ENCODE measurements at places on chromosomes 3 and 15.

GRCh38 chr3:126287536-126288241, 69.5 kb downstream of the KLF15 start:
- DNase-seq: peak; percentile 75

DNA sequence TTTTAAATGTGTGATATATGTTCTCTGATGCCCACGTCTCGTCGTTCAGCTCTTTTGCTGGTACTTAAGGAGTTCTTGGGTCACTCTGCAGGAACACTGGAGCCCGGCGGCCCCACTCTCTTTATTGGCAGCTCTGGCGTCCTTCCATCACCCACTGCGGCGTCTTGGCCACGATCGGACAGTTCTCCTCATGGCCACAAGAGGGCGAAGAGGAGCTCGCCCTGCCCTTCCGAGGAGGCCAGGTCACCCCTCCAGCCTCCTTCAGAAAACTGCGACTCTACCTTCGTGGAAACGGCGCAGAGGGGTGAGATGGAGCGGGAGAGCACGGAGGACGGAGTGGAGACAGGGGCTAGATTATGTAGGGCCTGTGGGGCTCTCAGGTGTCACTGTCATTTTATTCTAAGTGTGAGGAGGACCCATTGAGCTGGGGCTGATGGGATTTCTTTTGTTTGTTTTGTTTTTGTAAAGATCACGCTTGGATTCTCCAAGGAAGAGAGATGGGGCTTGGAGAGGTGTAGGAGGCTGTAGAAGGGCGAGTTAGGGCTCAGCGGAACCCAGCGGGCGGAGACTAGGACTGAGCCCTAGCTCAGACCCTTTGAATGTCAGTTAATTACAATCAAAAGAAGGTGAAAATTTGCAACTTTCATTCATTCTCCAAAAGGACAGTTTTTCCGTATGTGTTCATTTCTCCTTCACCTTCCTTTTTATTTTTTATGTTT, 28.0 kb upstream of the GABRA5 start:
- no peak for DNase-seq

GRCh38 chr15:41417418-41418195, 712 bp downstream of the RTF1 start:
- DNase-seq: no peak

DNA sequence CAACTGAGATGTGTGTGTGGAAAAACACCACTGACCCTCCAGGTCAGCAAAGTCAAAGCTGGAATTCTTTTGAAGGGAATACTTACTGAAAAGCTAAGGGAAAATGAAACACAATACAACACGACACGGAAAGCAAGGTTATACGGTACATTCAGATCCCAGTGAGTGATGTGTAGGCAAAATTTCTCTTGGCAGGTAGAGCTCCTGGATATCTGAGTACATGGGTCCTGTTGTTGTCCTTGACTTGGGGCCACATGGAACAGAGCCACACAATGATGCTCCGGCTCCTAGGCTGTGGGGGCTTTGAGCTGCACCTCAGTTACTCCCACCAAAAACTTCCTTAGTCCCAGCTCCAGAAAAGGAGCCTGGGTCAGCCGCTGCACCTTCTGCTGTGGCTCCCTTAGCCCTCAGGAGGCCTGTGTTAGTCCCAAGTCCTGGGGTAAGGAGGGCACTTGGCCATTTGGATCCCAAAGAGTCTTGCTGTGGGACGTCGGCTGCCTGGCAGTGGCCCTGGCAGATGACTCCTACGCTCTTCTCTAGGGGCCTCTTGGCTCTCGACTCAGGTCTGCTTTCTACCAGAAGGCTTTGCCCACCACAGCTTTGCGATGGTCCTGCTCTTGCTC, 95.6 kb downstream of the ADCY5 start:
- DNase-seq: no peak

- no peak for DNase-seq
These were observed 216.6 kb downstream of the SUCLG2 start for GRCh38 chr3:67437789-67438188.

All from midbrain (tissue), 1 donor.